ENCODE measurements at places on chromosomes 2 and 18.

- no peak for DNase-seq
These were observed 232.4 kb downstream of the MEIS1 start for GRCh38 chr2:66667301-66667700.

- no peak for DNase-seq
These were observed 15.6 kb downstream of the SUCLG1 start for GRCh38 chr2:84443477-84443876.

- no peak for DNase-seq
These were observed 351.9 kb downstream of the LRRTM1 start for GRCh38 chr2:79952616-79953015.

GRCh38 chr2:162890690-162891311, 52.2 kb upstream of the KCNH7 start:
- DNase-seq: no peak

- DNase-seq: no peak
These were observed 64.1 kb upstream of the ADAM23 start for GRCh38 chr2:206379266-206379665.

- DNase-seq: no peak
These were observed 266.6 kb downstream of the SRBD1 start for GRCh38 chr2:45344502-45344901.

- DNase-seq: peak; percentile 96
These were observed at the start of gene SS18 for GRCh38 chr18:26090130-26091046. SS18 (minus strand) TSS chr18:26090613; CDS start chr18:26090569, 44 bp downstream.

DNA sequence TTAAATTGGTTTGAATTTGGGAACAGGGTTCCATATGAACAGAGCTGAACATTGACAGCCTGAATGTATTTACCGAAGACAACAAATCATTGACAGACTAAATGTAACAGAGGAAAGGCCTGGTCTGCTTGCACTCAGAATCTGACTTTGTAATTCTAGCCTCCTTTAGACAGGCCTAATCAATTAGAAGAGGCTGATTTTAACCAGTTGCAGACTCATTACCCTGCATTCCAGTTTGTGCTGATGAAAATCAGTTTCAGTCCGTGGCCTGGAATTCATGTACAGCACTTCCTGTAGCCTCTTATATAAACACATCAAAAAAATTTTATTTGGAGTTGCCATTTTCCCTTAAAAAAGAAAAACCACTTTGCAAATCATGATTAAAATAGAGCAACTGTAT, 93.1 kb upstream of the ZFP36L2 start:
- no peak for DNase-seq

All from caudate nucleus (tissue), 63 donors.